ENCODE measurements at places on chromosomes 13 and 19.

DNA sequence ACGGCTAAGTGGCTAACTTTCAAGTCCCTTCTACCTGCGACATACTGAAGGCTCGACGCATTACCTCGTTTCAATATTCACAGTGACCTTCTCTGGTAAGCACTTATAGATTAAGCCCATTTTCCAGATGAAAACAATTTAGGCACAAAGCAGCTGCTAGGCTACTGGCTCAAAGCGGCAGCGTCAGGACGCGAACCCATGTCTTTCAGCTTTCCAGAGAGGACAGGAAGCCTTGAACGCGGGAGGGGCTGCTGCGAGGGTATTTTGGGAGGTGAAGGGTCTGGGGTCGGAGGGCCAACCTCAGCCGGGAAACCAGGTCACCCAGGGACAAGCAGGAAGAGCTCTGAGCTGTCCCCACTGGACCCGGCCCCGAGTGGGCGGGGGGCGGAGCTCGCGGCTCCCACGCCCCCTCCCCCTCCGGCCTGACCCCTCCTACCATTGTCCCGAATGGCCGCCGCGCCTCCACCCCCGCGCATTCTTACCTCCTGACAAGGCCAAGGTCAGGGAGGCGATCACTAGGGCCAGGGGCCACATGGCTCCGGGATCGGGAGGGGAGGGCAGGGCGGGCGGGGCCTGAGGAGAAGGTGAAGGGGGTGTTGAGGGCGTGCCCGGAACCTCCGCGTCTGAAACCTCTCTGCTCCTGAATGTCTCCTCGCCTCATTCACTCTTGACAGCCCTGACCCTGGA lies at the start of gene KLK13:
KLK13 (minus strand) TSS at position 559 of the 687 bp plus-strand sequence; CDS start at position 534, 25 bp downstream.
- DNase-seq: no peak

DNA sequence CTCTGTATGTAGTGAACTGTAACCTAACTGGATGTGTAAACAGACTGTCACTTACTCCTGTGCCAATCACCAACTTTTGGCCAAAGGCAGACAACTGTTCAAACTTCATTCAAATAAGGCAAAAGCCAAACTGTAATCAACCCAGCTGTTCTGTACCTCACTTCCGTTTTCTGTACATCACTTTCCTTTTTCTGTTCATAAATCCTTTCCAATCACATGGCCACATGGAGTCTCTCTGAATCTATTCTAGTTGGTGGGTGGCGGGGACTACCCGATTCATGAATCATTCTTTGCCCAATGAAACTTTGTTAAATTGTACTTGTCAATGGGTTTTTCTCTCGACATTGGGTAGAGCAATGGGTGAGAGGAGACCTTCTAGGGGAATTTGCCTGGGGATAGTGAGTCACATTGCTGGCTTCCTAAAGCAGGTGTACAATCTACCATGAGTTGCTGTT lies 178.3 kb upstream of the RFC3 start:
- peak; percentile 52 for DNase-seq

GRCh38 chr13:27522847-27523246 lies 72.5 kb upstream of the MTIF3 start:
- no peak for DNase-seq

- DNase-seq: no peak
These were observed 10.2 kb downstream of the LRP3 start for GRCh38 chr19:33204136-33204973.

DNA sequence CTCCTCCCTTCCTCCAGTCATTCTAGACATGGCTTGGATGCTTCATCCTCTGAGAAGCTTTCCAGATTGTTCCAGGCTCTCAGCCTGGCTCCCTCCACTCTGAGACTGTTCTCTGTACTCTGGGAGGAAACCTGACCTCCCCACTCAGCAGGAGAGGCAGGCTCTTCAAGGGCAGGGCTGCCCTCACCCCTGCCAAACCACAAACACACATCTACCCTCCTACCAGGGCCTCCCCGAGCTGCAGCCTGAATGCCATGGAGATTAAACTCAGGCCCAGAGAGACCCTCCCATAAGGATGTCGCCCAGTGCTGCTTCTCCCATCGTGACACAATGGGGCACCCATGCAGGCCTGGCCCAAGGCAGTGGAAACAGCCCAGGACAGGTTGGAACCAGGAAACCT lies 16.2 kb downstream of the NUMBL start:
- no peak for DNase-seq

GRCh38 chr19:47523473-47523872 lies 8.6 kb upstream of the NAPA start:
- DNase-seq: no peak

GRCh38 chr13:95335667-95336066 lies 34.4 kb upstream of the ABCC4 start:
- DNase-seq: no peak

Measured in activated CD4-positive, alpha-beta T cell treated with anti-CD3 and anti-CD28 coated beads, Interleukin-2, amount 50 U/mL, for 16 hours (primary cell).